EH (cell line): ENCODE measurements at places on chromosomes 7 and 10.

DNA sequence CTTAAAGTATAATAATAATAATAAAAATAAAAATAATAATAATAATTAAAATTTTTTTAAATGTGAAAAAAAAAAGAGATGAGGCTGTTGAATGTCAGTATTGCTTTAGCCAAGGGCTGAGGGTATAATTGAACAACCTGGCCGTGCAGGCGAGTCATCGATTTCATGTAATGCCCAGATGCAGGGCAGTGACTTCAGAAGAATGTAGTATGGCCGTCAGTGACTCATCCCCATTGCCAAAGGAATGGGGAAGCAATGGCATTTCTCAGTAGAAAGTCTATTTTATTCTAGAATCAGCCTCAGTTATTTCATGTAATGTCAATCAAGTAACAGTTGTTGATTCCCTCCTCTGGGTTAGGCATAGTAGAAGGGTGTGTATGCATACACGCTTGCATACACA, 516.4 kb downstream of the GLRX3 start:
- no peak for DNase-seq

- DNase-seq, result no peak
Measured at GRCh38 chr10:81192221-81192788, 654.6 kb downstream of the SH2D4B start.

DNA sequence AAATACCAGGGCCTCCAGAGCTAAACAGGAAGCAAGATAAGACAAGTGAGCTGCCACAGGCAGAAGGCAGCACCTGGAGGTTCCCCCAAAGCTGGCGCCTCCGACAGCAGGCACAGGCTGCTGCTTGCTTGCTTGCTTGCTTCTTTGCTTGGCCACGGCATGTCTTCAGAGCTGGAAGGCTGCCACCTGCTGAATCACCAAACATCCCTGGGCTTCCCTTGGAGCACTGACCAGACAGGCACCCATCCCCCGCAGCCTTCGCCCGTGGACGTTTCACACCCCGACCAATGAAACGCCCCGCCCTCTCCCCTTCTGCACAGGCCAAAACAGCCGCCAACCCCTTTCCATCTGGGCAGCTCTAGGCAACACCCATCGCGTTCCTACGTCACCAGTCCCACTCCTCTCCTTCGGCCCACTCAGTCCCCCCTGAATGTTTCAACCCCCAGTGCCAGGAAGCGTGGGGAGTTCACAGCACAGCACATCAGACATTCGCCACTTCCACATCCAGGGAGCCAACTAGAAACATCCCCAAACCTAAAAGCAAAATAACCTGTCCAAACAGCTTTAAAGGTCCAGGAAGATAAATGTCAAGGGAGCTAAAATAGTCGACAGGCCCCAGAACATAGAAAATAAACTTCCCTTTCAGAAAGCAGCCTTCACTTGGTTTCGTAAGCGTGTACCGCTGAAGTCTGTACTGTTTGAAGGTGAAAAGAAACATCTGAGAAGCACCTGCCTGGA, 1.6 kb downstream of the SGMS1 start:
- DNase-seq, result peak; percentile 96

GRCh38 chr7:20063644-20064043, 153.5 kb downstream of the MACC1 start:
- DNase-seq, result no peak

- DNase-seq, result no peak
Measured at GRCh38 chr10:15265558-15265957, 97.1 kb upstream of the NMT2 start.

GRCh38 chr10:36492590-36493515, 632.5 kb upstream of the ANKRD30A start:
- DNase-seq, result peak; percentile 80

GRCh38 chr10:130326954-130327353, 190.8 kb downstream of the GLRX3 start:
- DNase-seq, result no peak

GRCh38 chr7:30526163-30526562, 21.5 kb upstream of the GGCT start:
- no peak for DNase-seq

DNA sequence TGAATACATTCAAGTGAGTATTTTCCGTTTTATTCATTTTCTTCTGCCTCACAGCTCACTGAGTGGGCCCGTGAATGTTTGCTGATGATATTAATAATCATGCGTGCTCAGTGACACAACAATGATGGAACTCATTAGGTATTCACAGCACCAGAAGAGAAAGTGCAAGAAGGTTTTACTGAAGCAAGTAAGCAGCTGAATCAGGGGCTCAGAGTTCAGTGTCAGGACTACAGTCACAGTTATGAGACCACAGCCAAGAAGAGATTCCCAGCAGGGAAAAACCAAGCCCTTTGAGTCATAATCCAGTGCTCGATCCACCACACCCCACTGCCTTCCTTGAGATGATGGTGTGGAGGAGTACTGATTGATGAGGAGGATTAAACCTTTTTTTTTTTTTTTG, 247.4 kb downstream of the KIAA1217 start:
- peak; percentile 93 for DNase-seq

GRCh38 chr7:77765481-77765880, 32.8 kb downstream of the TMEM60 start:
- DNase-seq, result no peak

GRCh38 chr7:83519240-83519639, 129.7 kb downstream of the SEMA3E start:
- peak; percentile 2 for DNase-seq

DNA sequence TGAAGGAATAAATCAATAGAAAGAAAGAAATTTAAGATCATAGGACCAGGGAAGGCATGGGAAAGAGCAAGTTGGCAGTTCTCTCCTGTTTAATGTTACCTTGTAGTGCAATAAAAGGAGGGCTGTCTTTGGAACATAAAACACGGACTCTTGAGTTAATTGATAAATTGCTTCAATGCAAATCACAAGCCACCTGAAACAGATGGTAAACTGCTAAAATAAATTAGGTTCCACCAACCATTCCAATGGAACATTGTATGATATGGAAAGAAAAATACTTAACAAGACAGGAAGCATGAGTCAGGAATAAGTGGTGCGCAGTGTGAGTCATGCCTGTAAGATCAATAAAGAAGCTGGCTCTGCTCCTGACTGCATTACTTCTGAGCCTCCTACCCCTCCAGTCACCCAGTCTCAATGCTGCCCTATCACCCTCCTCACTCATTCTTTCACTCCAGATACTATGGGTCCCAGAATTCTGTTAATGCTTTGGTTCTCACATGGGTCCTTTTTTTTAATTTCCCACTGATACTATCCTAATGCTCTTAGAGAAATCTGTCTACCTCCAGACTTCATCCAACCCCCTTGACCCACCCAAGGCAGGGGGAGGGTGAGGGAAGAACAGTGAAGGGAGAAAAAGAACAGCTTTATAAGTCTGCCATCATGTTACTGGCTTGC, 78.9 kb downstream of the LRRC17 start:
- peak; percentile 96 for DNase-seq

- no peak for DNase-seq
Measured at GRCh38 chr7:80771523-80771922, 133.1 kb downstream of the CD36 start.

- DNase-seq, result peak; percentile 78
Measured at GRCh38 chr7:128209229-128210035, 31.6 kb upstream of the LEP start.

DNA sequence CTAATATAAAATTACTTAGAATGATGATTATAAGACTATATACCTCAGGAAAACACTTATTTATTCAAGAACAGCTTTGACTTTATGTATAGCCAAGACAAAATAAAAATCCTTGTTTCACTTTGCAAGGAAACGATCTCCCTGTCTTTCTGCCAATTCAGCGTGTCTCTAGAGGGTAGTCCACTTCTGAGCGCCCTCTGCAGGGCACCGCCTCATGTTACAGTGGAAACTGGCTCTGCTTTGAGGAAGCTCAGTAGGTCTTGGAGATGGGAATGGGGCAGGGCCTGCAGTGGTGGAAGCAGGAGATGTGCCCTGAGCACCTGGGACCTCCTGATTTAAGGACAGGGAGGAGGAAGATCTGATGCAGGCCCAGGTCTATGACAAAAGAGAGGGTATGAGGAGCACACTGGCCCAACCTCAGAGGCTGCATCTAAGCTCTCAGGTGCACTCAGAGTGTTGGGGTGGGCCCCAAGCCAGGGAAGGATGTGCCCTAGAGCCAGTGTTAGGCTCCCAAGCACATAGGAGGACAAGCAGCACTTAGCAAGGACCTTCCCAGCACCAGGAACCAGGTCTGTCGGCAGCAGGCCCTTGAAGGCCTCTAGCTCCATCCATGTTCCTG, 481.0 kb downstream of the TNS3 start:
- DNase-seq, result peak; percentile 62
